ENCODE measurements at places on chromosomes 5 and 9.

GRCh38 chr9:120156376-120156775 is 423.6 kb downstream of the CDK5RAP2 start:
- no peak for DNase-seq
- H3K4me1 ChIP-seq: no peaks in the 10 kb centered on the region
- H3K27ac ChIP-seq: no peak overlapping the region
- H3K4me3 ChIP-seq: no peak overlapping the region
- H3K36me3 ChIP-seq: no peaks in the 10 kb centered on the region

DNA sequence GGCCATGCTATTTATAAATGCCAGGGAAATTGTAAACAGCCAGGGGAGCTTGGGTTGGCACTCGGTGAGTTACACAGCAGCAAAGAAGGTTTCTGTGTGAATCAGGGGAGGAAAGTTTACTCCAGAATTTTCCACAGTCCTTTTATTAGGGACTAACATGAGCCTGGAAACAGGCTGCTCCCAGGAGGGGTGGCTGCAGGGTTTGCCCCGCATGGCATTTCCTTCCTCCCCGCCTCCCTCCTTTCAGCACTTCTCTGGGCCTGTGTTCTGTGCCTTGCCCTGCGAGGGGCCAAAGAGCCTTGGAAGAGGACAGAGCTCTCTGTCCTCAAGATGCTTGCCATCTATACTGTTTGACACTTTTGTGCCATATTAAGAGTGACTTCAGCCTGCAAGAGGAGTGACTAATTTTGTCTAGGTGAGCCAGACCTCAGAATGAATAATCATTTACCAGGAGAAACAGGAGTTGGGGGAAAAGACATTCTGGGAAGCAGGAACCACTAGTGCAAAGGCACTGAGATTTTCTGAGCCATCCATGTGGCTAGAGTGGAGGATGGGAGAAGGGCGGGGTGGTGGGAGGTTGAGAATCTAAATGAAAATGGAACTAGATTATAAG is 1.8 kb downstream of the GSN start:
- H3K4me1 ChIP-seq: no peaks in the 10 kb centered on the region
- H3K36me3 ChIP-seq: no peaks in the 10 kb centered on the region
- no peak overlapping the region for H3K4me3 ChIP-seq

DNA sequence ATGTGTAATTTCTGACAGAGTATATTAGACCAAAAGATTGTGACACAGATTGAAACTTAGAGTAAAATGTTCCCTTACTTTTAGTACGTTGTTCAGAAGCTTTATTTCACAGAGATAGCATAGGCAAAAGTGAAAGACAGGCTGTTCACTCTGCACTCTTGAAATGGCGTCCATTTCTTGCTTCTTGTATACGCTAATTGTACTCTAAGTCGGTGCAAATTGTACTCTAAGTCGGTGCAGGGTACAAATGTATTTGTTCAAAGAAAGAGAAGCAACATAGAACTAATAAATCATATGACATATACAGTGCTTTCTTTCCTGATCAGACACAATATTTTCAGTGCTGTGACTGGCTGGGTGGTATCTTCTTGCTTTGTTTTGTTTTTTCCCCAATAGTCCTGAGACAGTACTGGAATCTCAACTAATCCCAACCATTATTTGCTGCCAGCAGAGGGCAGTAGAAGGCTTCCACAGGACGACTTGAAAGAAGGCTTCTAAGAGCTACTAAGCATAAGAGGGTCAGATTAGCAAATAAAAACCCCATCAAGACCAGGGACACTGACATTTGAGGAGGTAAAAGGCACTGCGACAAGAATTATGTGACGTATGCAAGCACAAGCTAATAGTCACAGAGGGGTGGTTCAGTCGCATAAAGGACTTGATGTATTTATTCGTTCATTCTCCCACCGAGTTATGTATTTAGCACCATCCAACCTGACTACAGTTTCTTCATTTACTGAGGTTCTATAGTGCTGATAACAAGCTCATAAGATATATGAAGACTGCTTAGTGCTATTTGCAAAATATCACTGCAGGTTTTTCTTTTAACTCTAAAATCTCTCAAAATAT is 831.8 kb downstream of the TAF11L14 start:
- DNase-seq: no peak
- H3K27me3 ChIP-seq: no peaks in the 10 kb centered on the region
- no peak overlapping the region for H3K27ac ChIP-seq
- H3K36me3 ChIP-seq: no peaks in the 10 kb centered on the region
- no peak overlapping the region for H3K4me3 ChIP-seq

GRCh38 chr9:82991671-82992070 is 71.3 kb downstream of the RASEF start:
- H3K27me3 ChIP-seq: no peaks in the 10 kb centered on the region
- H3K36me3 ChIP-seq: no peaks in the 10 kb centered on the region
- H3K27ac ChIP-seq: no peak overlapping the region
- H3K4me1 ChIP-seq: no peaks in the 10 kb centered on the region

DNA sequence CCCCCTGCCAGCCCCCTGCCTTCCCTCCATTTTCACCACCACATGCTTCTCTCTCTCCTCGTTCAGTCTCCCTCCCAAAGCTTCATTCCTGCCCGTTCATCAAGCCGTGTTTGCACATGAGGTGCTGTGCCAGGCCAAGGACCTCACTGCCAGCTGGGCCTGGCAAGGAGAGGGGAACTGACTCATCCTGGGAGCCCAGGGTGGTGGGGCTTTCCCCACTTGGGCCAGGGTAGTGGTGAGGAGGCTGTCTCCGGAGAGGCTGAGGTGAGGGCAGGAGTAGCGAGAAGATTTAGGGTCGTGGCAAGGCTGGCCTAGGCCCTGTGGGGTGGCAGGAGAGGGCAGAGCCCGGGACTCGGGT is 30.4 kb upstream of the NOTCH1 start:
- no peak overlapping the region for H3K4me3 ChIP-seq
- DNase-seq: no peak
- H3K27me3 ChIP-seq: no peaks in the 10 kb centered on the region
- no peaks in the 10 kb centered on the region for H3K36me3 ChIP-seq
- H3K27ac ChIP-seq: no peak overlapping the region
- H3K4me1 ChIP-seq: peaks cover 27% of the 10 kb centered on the region

DNA sequence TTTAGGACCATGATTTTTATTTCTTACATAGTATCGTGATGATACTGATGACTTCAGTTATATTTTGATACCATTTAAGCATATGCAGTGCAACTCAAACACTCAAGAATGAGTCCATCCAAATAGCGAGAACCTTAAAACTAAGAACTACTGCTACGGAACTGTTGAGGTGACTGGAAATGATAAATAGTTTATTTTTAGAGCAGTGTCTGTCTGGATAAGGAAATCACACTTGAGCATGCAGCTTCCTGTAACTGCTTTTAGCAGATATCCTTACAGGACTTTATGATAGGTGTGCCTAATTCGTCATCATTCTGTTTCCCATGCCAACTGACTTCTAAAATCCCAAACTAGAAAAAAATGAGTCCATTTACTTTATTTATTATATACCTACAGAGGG is 85.5 kb downstream of the ADGRV1 start:
- no peak overlapping the region for H3K27ac ChIP-seq
- H3K4me1 ChIP-seq: no peaks in the 10 kb centered on the region
- no peaks in the 10 kb centered on the region for H3K27me3 ChIP-seq
- H3K4me3 ChIP-seq: no peak overlapping the region
- no peak for DNase-seq

GRCh38 chr5:62256161-62257019 is 49.6 kb upstream of the KIF2A start:
- H3K27ac ChIP-seq: peak overlapping the region; percentile 91
- H3K4me3 ChIP-seq: peak overlapping the region; percentile 51
- no peaks in the 10 kb centered on the region for H3K27me3 ChIP-seq
- DNase-seq: peak; percentile 18

GRCh38 chr5:58056546-58056945 is 403.3 kb downstream of the PLK2 start:
- H3K27ac ChIP-seq: no peak overlapping the region
- H3K4me1 ChIP-seq: no peaks in the 10 kb centered on the region
- H3K27me3 ChIP-seq: no peaks in the 10 kb centered on the region
- no peaks in the 10 kb centered on the region for H3K36me3 ChIP-seq

- H3K4me3 ChIP-seq: no peak overlapping the region
- H3K27ac ChIP-seq: no peak overlapping the region
- H3K36me3 ChIP-seq: no peaks in the 10 kb centered on the region
- H3K4me1 ChIP-seq: no peaks in the 10 kb centered on the region
- DNase-seq: no peak
- no peaks in the 10 kb centered on the region for H3K27me3 ChIP-seq
These were observed 34.4 kb downstream of the ERGIC1 start for GRCh38 chr5:172868436-172868923.

DNA sequence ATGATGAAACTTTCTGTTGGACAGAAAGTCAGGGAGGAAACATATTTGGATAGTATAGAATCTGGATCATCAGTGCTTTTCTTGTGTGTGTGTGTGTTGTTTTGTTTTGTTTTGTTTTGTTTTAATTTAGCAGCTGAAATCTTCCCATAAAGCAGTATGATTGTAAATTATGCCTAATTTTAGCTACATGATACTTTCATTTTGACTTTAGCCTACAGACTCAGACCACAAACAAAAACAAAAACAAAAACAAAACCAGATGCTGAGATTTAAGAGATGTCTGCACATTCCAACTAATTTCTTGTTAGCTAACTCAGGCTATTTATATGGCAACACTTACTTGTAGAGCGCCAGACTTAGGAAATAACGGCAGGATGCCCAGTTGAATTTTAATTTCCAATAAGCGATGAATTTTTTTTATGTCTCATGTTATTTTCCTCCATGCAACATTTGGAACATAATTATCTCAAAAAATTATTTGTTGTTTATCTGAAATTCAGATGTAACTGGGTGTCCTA is 119.5 kb upstream of the TRPC7 start:
- H3K27me3 ChIP-seq: no peaks in the 10 kb centered on the region
- H3K27ac ChIP-seq: no peak overlapping the region
- DNase-seq: no peak
- no peaks in the 10 kb centered on the region for H3K4me1 ChIP-seq

- H3K36me3 ChIP-seq: peaks cover 21% of the 10 kb centered on the region
- peaks cover 7% of the 10 kb centered on the region for H3K4me1 ChIP-seq
- H3K27me3 ChIP-seq: no peaks in the 10 kb centered on the region
- no peak overlapping the region for H3K27ac ChIP-seq
These were observed 1.4 kb downstream of the NOL6 start for GRCh38 chr9:33472171-33472880.

DNA sequence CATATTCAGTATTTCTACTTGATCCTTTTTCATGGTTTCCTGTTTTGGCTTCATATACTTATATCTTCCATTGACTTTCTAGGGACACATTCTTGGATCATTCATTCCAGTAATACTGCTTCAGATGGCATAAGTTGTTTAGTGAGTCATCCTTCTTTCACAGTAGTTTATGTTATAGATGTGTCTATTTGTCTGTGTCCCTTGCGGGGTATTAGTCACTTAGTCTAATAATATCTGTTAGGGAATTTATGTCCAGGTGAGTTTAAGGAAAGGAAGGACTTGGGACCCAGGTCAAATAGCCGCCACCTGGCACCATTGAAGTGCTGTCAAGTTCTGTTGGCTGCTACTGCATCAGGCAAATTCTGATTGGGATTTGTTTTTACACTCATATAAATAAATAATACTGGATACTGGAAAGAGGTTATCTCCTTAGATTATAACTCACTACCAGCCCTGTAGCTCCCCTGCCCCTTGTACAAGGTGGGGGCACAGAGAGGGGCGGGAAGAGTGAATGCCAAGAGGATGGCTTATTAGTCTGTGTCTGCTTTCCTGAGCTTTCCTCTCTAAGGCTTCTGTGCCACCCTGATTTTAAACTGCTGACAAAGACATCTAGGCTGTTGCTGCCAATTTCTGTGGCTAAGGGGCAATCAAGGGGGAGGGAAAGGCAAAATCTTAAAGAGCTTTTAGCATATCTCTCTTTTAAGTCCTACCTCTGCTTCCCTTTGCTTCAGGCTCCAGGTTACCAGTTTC is 64.9 kb downstream of the CDC42SE2 start:
- H3K4me1 ChIP-seq: peaks cover 36% of the 10 kb centered on the region
- DNase-seq: no peak
- no peak overlapping the region for H3K4me3 ChIP-seq
- H3K36me3 ChIP-seq: peaks cover 13% of the 10 kb centered on the region

GRCh38 chr5:151202381-151203139 is 21.3 kb downstream of the CCDC69 start:
- DNase-seq: no peak
- no peak overlapping the region for H3K4me3 ChIP-seq
- peak overlapping the region; percentile 61 for H3K27ac ChIP-seq
- no peaks in the 10 kb centered on the region for H3K27me3 ChIP-seq

DNA sequence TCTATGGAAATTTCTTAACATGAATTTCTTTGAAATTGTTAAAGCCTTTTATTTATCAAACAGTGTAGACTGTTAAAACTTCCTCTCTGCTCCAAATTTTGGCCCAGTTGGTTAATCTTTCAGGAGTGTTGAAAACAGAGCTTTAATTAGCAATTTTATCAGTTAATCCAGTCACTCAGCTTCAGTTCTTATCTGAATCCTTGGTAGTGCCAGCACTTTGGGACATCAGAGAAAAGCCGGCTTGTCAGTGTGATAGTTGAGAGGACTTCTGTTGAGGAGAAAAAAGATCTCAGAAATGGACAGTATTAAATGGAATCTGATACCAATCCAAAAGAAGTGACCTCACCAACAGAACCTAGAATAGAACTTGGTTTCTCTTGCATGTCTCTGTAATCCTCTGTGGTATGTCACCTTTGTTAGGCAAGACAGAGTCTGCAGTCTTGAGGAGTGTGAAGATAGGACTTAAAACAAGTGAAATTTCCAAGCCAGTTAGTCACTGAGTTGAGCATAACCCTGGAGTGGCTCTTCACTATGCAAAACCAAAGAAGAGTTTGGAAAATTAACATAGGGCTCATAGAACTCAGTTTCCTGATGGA is 251.8 kb downstream of the NNT start:
- DNase-seq: no peak
- no peaks in the 10 kb centered on the region for H3K4me1 ChIP-seq
- no peak overlapping the region for H3K4me3 ChIP-seq
- H3K27me3 ChIP-seq: no peaks in the 10 kb centered on the region
- H3K36me3 ChIP-seq: no peaks in the 10 kb centered on the region
- H3K27ac ChIP-seq: no peak overlapping the region

DNA sequence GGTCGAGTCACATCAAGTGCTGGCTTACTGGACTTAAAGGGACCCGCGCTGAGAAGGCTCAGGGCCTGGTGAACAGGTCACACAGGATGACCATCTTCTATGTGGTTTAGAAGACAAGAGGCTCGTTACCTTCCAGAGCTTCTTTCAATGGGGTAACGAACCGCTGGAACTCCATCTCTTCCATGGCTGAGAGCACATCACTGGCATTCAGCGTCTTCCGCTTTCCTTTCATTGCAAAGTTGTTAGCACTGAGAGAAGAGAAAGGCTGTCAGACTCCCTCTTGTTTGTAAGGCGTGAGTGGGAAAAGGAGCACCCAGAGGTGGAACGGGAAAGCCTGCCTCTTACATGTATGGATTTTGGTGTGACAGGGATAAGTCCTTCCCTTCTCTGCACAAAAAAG is 994 bp downstream of the POLE3 start:
- peaks cover 7% of the 10 kb centered on the region for H3K4me1 ChIP-seq
- H3K27me3 ChIP-seq: no peaks in the 10 kb centered on the region
- no peak for DNase-seq
- H3K27ac ChIP-seq: peak overlapping the region; percentile 93

DNA sequence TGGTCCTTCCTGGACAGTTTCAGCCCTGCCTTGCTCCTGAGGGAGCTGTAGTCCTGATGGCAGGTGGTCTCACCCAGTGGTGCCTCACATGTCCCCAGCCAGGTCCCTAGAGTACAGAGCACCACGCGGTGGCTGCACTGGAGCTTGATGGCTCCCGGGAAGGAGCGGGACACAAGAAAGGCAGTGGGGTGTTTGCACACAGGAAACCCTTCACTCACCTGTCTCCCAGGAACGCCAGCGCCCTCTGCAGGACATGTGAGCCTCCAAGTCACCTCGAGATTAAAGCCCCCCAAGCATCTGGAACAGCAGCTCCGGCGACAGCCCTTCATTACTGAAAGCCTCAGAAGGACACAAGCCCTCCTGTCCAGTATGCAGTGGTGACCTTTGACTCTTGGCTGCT is 19.9 kb upstream of the TMEM250 start:
- no peak overlapping the region for H3K4me3 ChIP-seq
- H3K27me3 ChIP-seq: no peaks in the 10 kb centered on the region
- H3K36me3 ChIP-seq: no peaks in the 10 kb centered on the region
- H3K4me1 ChIP-seq: no peaks in the 10 kb centered on the region
